Glomerular endothelial cell (primary cell): ENCODE measurements at places on chromosomes 6 and 20. TPM values are rescaled to one million over a fixed set of nuclear protein-coding genes. Genes with fewer than 3 reads are reported as not detected.

DNA sequence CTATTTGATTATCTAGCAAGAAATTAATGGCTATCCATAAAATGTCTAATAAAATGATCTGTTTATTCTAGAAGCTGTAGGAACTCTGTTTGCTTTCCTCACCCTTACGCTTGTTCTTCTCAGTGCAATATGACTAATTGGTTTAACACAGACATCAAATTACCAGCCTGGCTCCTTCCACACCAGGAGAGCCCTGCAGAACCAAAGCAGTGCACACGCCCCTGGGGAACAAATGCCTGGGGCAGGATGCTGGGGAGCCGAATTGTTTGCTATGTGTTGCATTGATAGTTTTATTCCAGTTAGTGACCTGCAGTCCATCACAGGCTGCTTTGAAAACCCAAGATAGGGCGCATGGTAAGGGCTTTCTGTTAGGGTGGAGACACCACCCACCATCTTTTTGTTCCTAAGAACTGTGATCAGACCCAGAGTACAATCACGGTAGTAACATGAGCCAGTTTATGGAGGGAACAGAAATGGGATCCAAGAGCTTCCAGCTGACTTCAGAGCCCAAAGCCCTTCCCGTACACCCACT is 126.4 kb upstream of the CD93 start:
- DNase-seq: no peak

DNA sequence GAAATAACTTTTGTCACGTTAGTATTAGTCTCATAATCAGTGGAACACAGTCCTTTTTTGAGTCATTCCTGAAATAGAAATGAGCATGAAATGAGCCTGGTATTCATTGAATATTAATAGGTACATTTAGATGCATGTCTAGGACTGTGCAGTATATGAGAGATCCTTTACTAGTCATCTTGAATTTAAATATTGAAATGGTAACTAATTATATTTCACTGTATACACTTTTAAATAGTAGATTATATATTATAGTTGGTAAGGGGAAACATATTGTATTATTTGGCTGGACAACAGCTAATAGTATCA is 59.4 kb downstream of the RSPO3 start:
- no peak for DNase-seq

DNA sequence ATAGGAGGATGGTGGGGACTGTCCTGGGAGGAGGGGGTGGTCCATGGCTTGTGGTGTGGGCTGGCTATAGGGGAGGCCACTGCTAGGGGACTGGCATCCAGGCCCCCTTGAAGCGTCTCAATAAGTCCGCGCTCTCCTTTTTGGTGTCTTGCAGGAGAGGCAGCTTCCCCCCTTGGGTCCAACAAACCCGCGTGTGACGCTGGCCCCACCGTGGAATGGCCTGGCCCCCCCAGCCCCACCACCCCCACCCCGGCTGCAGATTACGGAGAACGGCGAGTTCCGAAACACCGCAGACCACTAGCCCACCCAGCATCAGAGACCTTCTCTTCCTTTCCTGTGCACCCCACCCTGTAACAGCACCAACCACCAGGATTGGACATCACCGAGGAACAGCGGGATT is 2.8 kb upstream of the ZBTB9 start:
- DNase-seq: no peak

The PSORS1C2 gene
- total RNA-seq: not detected in 2 replicates
